Right atrium auricular region (tissue), 2 donors: ENCODE measurements at places on chromosomes 12 and 14.
A peak's percentile ranks its signal among the peaks of the same experiment; 100 is the strongest.

DNA sequence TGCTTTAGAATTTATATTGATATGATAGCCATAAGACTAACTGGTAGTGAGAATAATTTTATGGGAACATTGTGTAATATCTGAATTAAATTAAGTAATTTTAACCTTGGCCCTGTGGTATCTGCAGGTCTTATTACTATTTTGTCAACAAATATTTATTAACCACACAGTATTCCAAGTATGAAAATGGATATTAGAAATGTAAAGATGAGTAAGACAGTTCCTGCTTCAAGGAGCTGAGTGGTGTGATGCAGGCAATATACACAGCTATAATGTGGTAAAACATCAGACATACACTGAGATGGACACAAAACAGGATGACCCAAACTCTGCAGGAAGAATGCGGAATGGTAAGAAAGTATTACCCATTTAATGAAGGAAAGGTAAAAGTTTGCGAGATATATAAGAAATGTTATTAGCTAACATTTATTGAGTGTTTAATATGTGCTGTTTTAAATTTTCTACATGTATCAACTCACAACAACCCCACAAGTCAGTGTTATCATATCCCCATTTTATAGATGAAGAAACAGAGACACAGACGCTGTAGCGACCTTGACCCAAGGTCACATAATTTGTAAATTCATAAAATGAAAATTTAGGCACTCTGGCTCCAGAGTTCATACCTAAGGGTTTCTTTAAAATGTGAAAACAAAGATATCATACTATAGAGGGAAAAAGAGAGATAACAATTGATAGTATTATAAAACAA lies 12.7 kb downstream of the ABCD2 start:
- no peak for DNase-seq

DNA sequence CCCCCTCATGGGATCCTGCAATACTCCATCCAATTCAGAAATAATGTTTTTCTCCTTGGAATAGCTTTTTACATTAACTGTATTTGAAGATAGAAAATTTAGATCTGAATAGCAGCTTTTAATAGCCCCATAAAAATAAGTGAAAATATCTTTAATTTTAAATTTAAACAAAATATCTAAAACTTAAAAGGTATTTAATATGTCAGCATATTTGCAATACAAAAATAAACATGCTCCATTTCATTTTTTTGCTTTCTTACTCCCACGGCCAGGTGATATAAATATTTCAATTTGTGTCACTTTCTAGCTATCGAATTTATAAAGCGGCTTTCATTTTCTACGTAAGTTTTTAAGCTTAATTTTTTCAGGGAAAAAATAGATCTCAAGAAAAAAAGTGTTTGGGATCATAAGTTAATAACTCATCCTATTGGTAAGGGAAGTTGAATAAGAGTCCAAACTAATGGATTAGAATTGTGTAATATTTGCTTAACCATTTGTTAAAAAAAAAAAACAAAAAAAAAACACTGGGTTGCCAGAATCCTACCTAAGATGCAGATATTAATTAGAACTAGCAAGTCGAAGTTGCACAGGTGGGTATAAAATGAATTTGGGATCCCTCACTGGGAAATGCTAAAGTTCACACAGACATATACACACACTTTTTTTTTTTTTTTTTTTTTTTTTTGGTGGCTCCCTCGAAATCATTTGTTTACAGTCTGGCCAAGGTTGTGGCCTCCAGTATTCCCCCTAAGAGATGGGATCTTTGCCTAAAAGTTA lies 47.6 kb downstream of the PPP2R5C start:
- DNase-seq = no peak

- no peak for DNase-seq
These were observed 18.6 kb upstream of the KRT7 start for GRCh38 chr12:52214421-52214802.

DNA sequence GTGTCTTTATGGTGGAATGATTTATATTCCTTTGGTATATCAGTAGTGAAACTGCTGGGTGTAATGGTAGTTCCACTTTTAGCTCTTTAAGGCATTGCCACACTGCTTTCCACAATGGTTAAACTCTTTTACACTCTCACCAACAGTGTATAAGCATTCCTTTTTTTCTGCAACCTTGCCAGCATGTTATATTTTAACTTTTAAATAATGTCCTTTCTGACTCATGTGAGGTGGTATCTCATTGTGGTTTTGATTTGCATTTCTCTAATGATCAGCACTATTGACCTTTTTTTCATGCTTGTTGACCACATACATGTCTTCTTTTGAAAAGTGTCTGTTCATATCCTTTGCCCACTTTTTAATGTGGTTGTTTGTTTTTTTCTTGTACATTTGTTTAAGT lies 142.5 kb downstream of the MSRB3 start:
- DNase-seq = no peak

GRCh38 chr12:46256942-46257341 lies 11.9 kb downstream of the SLC38A1 start:
- no peak for DNase-seq

- no peak for DNase-seq
These were observed 485.6 kb downstream of the FLRT2 start for GRCh38 chr14:86015511-86015910.

DNA sequence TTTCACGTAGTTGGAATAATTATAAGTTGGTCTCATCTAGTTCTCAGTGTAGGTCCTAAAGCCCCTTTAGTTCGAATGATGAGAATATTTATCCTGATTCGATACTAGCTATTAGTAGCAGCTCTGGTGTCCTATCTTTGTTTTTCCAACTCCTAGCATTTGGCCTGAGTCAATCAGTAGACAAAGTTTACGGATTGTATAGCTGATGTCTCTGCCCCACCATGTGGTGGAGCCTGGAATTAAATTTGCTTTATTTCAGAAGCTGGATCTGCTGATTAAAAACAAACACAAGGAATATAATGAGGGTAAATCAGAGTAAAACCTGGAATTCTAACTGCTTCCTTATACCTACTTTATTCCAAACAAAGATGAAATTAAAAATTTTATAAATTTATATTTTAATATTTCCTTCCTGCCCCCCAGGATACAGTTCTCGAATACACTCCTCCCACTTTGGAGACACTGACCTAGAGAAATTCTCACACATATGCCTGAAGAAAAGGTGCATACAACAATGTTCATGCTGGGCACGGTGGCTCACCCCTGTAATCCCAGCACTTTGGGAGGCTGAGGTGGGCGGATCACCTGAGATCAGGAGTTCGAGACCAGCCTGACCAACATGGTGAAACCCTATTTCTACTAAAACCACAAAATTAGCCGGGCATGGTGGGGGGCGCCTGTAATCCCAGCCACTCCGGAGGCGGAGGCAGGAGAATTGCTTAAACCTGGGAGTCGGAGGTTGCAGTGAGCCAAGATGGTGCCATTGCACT lies 7.6 kb upstream of the BRMS1L start:
- no peak for DNase-seq

- no peak for DNase-seq
These were observed 184.8 kb downstream of the ETV6 start for GRCh38 chr12:11834104-11834812.

DNA sequence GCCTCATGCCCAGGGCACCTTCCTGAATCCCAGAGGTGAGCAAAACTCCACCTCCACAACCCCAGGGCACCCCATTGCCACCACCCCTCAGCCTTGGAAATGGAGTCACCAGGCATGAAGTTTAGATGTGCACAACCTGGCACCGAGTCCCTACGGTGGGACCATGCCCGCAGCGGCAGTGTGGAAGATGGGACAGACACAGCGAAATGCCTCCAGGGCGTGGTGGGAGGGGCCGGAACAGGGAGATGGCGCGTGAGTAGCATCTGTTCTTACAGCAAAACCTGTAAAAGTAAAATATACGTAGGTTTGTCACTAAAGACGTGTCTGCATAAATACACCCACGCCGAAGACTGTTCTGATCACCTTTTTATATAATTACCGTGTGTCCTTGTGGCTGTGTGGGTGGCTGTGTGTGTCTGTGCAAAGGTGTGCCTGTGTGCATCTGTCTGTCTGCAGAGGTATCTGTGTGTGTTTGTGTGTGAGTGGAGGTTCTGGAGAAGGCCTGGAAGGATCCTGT lies 17.4 kb upstream of the DEGS2 start:
- DNase-seq = no peak

DNA sequence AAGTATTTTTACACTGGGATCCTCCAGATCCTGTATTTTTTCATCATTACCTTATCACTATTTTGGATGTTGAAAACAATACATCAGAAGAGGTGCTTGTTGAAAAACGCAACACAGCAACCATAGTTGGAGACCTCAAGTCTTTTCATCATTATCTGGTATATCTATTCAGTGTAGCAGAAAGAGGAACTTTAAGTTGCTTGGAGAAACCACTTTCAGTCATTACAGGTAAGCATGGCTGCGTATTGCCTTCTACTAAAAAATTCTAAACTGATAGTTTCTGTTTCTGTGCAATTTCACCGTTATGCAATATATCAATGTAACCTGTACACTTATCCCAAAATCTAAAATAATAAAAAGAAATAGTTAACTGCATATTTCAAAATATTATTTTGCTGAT lies 32.2 kb upstream of the PTPRQ start:
- DNase-seq = no peak

DNA sequence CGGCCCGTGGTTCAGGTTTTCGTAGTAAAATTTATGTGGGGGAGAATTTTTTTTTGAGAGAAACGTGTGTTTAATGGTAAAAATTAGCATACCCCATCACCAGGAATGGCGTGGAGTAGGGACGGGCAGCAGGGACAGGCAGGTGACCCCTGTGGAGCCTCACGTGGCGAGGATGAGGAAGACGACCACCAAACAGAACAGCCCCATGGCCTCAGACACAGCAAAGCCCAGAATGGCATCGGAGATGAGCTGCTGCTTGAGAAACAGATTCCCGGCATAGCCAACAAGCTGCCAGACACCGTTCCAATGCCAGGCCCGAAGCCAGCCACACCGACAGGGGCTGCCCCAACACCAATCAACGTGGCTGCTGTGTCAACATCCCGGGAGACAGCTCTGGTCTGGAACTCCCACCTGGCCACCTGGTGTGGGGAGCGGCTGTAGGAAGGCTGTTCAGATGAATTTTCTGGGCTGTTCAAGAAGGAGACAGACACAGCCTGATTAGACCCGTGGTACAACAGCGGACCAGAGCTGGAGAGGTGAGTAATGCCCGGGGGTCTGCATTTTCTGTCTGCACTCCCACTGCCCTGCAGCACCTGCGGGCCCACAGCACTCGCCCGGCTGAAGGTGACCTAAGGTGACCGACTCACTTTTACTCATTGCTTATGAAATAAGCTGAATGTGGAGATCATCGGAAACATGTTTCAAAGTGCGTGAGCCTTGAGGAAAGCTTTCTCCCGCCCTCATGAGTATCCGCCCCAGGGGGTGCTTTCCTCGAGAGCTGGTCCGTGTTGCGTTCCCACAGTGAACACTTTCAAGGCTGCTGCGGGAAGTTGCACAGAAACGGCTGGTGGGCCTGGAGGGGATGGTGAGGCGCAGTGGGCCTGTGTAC lies 10.6 kb downstream of the TMEM121 start:
- DNase-seq = no peak

DNA sequence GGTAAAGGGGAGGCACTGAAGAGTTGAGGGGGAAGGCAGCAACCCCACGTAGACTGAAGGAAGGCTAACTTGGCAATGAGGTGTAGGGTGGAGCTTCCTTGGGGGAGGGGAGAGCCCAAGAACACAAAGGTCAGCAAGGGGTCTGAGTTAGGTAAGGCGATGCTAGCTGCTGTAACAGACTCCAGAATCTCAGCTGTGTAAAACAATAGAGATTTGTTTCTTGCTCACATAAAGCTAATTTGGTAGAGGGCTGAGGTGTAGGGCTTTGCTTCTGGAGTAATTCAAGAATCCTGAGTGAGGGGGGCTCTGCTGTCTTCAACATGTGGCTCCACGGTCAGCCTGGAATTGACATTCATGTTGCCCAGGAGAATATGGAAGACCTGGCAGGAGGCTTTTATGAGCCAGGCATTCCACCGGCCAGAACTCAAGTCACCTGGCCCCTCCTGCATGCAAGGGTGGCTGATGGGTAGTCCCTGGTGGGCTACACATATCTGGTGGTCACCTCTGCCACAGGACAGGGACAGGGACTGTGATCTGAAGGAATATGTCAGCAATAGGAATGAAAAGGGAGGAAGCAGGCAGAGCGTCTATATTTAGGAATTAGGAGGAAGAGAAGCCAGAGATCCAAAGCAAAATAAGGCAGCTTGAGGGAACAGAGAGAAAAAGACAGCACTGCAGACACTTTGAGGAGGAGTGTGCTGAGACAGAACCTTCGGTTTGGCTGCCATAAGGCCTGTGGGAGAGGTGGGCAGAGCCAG lies 153.7 kb downstream of the ZFP36L1 start:
- DNase-seq = peak; percentile 55

DNA sequence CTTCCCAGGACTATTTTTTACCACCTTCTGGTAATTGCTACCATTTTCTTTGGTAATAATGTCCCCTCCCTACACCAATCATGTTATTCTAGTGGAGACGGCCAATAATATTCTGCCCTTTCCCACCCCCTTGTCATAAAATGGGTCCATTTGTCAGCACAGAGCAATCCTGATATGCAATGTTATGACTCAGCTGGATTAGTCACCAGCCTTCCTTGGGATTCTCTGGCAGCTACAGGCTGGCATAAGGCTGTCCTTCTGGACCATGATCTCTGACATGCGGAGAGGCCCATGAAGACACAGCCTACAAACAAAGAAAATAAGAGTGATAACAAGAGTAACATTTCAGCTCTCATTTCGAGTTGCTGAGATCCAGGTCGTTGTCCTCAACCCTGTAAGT lies 222.0 kb upstream of the CPNE8 start:
- DNase-seq = no peak

DNA sequence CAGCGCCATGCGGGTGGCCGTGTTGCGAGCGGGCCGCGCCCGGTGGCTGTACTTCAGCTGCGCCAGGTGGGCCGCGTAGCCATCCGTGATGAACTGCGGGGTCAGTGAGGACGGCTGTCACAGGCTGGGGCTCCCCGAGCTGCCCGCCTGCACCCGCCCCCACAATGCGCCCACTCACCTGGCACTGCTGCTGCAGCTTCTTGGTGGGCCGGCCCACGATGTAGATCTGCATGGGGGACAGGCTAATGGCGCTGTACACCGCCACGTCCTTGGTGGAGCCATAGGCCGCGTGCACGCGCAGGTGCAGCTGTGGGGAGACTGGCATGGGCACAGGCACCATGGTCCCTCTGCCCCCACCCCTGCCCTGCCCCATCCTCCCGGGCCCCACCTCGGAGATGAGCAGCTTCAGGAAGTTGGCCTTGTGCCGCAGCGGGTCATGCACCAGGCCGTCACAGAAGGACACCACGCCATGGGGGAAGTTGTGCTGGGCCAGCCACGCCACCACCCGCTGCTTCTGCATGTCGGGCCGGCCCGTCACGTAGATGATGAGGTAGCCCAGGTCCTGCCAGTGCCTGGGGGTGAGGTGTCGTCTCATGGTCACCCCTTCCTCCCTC lies 5.9 kb downstream of the ARL6IP4 start:
- no peak for DNase-seq

- no peak for DNase-seq
These were observed 31.7 kb upstream of the DYNC1H1 start for GRCh38 chr14:101932673-101933072.

DNA sequence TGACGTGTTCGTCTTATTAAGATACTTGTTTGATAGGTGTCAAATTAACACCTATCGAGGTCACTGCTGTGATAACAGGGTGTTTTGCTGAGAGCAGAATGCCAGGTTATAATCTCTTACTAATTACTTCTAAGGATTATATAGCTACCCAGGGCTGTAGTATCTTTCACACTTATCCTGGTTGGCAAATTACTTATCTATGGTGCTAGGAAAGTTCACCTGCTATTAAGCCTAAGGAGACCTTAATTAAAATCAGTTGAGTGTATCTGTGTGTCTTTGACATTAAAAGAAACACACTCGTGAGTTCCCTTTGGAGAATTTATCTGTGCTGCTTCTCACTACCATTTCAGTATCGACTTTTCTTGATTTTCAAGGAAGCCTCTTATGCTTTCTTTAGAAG lies 301.6 kb upstream of the SLC16A7 start:
- DNase-seq = no peak

- DNase-seq = no peak
These were observed 1.9 kb downstream of the FAM222A start for GRCh38 chr12:109715310-109716091.
